ENCODE measurements at places on chromosomes 12 and 14. TPM values are rescaled to one million over a fixed set of nuclear protein-coding genes. Genes with fewer than 3 reads are reported as not detected.

Gene SERPINA10
- not detected for total RNA-seq

Gene ARMH4
- 2.9 TPM for total RNA-seq

Gene VRTN
- not detected for total RNA-seq

Gene GLIPR1L1
- not detected for total RNA-seq

Gene CLEC12A
- total RNA-seq, result 2.3 TPM

Gene WDHD1
- total RNA-seq, result 6.6 TPM

Gene INTS13
- total RNA-seq, result 19.6 TPM

Gene CPNE6
- total RNA-seq, result 1.5 TPM

Gene OAS2
- 27.5 TPM for total RNA-seq

Gene MYL2
- 6.2 TPM for total RNA-seq

Gene AICDA
- total RNA-seq, result not detected

DNA sequence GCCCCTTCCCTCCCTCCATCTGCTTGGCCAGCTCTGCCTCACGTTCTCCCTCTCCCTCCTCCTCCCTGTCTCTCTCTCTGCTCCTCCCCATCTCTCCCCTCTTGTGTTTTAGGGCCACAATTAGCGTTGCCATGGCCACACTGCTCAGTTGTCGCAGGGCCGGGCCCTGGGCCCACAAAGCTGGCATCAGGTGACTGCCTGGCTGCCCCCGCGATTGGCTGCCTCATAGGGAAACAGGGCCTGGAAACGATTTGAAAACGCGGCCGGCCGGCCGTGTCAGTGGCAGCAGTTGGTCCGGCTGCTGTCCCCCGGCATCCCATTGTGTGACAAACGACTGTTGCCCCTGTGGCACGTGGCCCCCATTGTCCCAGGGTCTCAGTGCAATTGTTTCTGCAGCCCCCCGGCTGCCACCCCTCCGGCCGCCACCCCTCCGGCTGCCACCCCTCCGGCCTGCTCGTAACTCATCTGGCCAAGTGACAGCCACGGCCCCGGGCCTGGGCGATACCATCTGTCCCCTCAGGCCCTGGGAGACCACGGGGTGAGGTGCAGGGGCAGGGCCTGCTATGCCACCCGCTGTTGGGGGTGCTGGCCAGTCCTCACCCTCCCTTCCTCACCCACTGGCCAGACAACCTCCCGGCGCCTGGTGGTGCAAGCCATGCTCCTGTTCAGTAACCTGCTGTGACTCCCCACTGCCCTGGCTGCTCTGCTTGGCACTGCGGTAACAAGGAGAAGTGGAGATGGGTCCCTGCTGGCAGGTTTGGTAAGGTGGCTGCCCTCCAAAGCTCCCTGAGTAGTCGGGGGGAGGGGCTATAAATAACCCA is 17.4 kb downstream of the FOXN4 start:
- DNase-seq, result peak; percentile 65

DNA sequence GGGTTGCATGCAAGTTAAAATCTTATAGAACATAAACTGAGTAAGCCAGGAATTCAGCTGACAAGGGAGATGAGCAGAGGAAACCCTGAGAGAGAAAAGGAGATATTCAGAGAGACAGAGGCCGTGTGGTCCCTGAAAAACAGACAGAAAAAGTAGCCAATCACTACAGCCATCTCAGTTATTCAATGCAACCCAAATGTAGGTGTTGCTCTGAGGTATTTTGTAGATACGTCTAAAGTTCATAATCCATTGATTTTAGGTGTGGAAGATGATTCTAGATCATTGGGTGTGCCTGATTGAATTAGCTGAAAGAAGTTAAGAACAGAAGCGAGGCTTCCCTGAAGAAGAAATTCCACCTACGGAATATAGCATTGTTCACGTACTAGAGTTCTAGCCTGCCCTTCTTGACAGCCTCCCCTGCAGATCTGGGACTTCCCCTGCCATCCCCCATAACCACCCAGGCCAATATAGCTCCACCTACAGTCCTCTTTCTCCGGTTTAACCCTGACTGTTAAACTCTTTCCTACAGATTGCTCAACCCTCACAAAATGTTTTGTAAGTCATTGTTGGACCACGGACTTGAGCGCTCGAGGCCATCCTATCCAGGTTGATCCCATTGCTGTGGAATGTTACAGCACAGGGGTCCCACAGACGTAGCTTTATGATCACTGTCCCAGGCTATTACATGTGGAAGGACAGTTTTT is 21.7 kb downstream of the AICDA start:
- no peak for DNase-seq

DNA sequence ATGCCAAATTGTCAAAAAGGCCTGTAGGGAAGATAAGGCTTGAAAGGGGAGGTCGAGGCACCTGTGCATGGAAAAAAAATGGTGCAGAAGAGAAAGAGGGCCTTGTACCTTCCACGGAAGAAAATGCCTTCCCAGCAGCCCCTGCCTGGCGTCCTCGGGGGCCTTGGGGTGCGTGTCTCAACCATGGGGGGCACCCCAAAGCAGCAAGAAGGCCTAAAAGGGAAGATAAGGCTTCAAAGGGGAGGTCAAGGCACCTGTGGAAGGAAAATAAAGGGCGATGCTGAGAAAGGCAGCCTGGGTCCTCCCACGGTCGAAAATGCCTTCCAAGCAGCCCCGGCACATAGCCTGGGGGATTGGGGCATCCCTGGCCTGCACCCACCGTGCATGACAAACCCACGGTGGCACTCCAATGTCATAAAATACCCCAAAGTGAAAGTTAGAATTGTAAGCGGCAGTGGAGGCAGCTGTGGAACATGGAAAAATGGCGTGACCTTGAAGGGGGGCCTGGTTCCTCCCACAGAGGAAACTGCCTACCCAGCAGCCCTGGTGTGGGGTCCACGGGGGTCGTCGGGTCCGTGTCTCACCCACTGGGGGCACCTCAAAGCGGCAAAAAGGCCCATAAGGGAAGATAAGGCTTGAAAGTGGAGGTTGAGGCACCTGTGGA is 275.0 kb downstream of the ALG10 start:
- DNase-seq, result no peak

DNA sequence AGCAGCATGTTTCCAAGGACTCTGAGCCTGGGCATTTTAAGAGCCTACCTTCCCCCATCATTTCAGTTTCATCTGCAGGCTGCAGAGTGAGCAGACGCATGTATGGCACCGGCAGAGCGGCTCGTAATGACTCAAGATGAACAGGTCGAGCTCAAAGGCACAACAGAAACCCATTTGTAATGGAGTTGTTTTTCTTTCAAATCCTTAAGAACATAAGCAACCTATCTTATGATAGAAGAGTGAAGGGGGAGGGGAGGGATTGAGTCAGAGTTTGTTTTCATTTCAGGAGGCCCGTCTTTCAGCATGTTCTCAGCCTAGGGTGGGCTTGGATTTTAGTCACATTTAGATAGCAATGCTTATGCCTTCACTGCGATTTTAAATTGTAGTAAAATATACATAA is 54.9 kb upstream of the CISTR start:
- no peak for DNase-seq

DNA sequence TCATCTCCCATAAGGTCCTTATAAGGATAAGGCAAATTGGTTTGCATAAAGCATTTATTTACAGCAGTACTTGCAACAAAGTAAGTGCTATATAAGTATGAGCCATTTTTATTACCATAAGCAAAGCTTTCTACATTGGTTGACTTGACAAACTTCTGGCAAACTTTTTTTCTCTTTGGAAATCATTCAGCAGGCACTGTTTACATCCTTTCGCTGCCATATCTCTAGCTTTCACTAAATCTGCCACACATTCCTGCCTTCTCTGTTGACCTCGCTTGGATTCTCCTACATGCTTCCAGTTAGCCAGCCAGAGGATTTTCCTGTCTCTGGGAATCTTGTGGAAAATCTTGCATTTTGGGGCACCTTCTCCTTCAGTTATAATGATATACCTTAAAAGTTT is 21.8 kb upstream of the HDAC7 start:
- no peak for DNase-seq

- DNase-seq, result no peak
Observed at GRCh38 chr14:75142494-75142893, 15.6 kb upstream of the NEK9 start.

DNA sequence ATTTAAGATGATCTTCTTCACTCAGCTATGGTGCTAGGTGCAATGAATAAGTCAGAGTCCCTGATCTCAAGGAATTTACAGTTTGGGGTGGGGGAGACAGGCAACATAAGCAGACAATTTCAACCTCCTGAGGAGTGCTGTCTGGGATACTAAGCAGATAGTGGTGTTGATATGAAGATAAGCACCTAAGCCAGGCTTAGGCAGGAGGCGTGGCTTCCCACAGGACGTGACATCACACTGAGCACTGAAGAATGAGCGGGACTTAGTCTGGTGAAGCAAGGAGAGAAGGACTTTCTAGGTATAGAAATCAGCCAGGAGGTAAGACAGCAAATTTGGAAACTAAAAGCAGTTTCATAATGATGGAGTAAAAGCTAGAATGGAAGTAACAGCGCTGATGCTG is 6.8 kb downstream of the PRPH start:
- DNase-seq, result no peak

DNA sequence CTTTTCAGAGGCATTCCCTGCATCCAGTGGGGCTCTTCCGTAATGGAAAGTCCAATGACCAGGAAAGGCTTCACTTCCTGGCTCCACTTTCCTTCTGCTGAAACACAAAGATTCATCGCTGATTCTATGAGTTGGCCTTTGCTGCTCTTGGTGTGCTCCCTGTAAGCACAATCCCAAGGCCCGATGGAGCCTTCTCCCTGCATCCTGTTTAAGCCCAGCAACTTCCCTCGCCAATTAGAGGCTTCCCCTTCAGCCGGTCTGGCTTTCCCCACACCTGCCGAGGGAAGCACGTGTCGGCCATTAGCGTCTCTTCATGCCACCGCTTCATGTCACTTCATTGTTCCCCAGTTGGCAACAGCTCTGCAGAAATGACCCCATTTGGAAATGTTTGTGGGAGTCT is 693.9 kb downstream of the MED13L start:
- no peak for DNase-seq

- DNase-seq, result no peak
Observed at GRCh38 chr14:35400648-35401421, 3.7 kb downstream of the NFKBIA start.

DNA sequence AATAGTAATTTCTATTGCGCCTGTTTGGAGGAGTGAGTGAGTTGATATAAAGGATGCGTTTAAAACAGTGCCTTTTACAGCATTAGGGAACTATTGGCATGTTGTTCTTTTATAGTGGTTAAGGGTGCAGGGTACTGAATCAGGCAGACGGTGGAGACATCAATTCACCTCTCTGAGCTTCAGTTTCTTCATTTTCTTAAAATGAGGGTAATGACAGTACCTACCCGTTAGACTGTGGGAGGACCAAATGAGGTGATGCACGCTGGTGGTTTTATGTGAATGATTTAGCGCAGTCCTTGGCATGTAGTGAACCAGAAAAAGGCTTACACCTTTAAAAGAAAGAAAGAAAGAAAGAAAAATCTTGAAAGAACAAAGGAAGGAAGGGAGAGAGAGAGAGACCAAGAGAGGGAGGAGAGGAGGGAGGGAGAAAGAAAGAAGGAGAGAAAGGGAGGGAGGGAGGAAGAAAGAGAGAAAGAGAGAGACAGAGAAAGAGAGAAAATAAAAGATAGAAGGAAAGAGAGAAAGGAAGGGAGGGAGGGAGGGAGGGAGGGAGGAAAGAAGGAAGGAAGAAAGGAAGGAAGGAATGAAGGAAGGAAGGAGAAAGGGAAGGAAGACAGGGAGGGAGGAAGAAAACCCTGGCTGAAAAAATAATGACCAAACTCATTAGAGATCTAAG is 22.2 kb upstream of the CCND2 start:
- DNase-seq, result no peak

GRCh38 chr12:45502481-45503128 is 226.9 kb upstream of the ARID2 start:
- no peak for DNase-seq

GRCh38 chr14:80987235-80988032 is 32.0 kb downstream of the TSHR start:
- DNase-seq, result peak; percentile 66

DNA sequence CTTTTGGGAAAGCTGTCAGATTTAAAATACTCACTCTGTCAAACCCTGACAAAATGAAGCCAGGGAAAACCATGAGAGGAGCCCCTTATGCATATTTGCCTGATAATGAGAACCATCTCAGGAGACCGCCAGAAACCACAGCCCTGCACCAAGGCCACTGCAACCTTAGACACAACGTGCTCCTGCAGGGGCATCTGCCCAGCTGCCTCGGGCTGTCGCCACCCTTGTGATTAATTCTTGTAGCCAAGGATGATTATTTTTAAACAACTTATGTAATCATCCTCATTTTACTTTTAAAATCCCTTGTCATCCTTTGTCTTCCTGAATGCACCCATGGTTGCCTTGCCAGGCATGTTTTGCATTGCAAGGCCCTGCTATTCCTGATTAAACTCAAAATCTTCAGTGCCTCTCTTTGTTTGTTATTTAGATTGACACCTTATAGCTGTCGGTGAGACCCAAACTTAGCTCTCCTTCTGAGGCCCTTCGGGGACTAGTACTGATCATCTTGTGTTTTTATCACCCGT is 766.4 kb upstream of the TMEM132C start:
- DNase-seq, result no peak

- no peak for DNase-seq
Observed at GRCh38 chr12:19967431-19967830, 400.9 kb upstream of the PDE3A start.

- DNase-seq, result no peak
Observed at GRCh38 chr12:78739653-78740052, 124.9 kb upstream of the SYT1 start.

DNA sequence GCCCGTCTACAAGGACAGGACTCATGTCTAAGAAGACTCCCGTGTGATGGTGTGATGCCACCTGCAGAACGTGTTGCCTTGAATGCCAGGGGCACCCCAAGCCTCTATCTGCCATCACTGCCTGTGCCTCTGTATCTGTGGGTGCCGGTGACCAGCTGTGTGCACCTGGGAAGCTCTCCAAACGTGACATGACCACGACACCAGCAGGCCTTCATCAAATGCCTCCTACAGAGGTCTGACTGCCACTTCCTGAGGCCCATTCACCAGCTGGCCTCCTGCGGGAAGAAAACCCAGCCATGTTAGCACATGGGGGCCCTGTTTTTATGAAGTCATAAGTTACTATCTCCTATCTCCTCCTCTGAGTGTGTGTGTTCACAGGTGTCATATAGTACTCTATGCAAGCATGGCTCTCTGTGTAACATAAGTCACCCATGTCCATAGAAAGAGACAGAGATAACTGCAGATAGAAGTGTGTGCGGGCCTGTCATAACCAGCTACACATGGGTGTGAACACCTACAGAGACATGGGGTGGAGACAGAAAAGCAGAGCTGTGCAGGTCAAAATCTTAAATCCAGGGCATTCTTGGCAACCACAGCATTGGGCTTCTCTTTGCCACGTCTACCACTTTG is 18.3 kb upstream of the SERPINA4 start:
- no peak for DNase-seq

GRCh38 chr12:109264943-109265650 is 44.0 kb downstream of the FOXN4 start:
- DNase-seq, result no peak
